ENCODE measurements at places on chromosomes 2 and 18. TPM values are rescaled to one million over a fixed set of nuclear protein-coding genes. Genes with fewer than 3 reads are reported as not detected.

Gene HOXD13
- total RNA-seq, result not detected

GRCh38 chr2:235537186-235537585, 43.3 kb downstream of the AGAP1 start:
- DNase-seq, result no peak

DNA sequence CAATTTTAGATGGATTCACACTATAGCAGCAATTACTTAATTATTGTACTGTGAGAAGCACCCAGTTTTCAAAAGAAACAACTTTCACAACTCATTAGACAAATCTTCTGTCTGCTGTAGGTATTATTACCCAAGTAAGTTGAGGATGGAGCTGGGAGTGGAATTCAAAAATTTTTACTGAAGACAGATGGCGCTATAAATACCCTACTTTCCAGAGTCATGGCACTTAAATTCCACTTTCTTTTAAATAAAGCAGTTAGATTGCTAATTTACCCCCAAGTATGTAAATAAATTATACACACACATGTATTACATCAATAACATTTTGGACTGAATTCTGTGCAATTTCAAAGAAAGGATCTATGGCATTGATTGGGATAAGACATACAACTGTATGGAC, 166.8 kb downstream of the FTCDNL1 start:
- DNase-seq, result no peak

- no peak for DNase-seq
Measured at GRCh38 chr18:78378403-78378802, 601.2 kb upstream of the SALL3 start.

DNA sequence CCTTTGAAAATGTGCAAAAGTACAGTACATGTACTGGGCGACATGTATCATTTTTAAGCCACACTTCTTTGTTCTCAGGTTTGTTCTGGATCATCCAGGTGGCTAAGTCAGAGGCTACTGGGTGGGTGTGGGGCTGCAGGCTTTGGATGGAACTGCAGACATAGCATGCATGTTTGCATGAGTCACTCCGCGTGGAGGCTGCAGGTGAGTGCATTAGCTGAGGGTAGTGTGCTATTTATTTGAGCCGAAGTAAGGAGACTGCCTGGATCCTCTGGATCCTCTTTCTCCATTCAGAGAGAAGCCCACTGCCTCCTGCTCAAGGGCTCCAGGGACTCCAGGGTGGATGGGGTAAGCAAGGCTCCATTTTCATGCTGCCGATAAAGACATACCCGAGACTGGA, 9.4 kb upstream of the NEURL3 start:
- peak; percentile 8 for DNase-seq

GRCh38 chr18:47585136-47585535, 333.7 kb upstream of the SKOR2 start:
- DNase-seq, result no peak

- DNase-seq, result no peak
Measured at GRCh38 chr2:104410136-104410535, 443.8 kb upstream of the POU3F3 start.

All from activated CD4-positive, alpha-beta memory T cell treated with anti-CD3 and anti-CD28 coated beads for 36 hours (primary cell).